ENCODE measurements at places on chromosomes 2 and 18.

GRCh38 chr2:47029737-47030524 lies 114.3 kb upstream of the MCFD2 start:
- DNase-seq, result no peak

DNA sequence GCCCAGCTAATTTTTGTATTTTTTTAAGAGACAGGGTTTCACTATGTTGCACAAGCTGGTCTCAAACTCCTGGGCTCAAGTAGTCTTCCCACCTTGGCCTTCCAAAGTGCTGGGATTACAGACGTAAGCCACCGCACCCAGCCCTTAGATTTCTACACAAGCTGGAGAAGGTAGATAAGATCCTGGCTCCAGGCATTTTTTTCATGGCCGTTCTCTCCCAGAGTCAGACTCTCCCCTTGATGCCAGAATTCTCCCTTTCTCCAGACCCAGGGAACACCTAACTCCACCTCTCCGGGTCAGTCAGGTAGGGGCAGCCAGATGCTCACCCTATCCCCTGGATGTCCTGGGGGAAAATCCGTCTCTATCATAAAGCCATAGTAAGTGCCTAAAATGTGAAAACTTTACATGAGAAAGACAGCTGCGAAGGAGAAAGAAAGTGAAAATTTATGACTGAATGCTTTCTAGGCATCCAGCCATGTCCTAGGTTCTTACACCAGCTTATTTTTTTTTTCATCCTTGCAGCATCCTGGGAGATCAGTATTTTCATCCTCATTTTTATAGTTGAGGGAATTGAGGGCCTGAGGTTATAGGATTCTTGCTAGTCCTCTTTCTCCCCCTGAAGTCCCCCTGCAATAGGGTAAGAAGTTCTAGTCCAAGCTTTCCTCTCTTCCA lies 16.3 kb downstream of the SIX3 start:
- no peak for DNase-seq

DNA sequence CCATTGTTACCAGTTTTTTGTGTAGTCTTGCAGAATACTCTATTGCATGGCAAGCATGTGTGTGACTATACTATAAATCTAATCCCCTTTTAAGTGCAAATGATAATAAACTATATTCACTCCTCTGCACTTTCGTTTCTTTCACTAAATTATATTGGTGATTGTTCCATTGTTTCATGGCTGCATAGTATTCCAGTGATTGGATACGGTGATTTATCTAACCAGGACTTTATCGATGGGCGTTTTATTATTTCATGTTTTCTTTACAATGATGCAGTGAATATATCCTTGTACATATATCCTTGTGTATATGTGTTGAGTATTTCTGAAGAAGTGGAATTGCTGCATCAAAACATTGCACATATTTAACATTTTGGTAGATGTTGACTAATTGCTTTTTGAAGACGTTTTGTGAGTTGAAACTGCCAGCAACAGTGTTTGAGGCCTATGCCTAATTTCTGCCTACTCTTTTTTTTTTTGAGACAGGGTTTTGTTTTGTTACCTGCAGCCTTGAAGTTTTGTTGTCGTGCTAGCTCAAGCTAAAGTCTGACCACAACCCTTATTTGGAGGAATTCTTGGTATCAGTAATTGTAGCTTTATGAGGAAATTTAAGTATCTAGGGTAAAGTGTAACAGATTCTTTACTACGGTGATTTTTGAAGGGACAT lies 2.7 kb downstream of the MIB1 start:
- DNase-seq, result no peak

DNA sequence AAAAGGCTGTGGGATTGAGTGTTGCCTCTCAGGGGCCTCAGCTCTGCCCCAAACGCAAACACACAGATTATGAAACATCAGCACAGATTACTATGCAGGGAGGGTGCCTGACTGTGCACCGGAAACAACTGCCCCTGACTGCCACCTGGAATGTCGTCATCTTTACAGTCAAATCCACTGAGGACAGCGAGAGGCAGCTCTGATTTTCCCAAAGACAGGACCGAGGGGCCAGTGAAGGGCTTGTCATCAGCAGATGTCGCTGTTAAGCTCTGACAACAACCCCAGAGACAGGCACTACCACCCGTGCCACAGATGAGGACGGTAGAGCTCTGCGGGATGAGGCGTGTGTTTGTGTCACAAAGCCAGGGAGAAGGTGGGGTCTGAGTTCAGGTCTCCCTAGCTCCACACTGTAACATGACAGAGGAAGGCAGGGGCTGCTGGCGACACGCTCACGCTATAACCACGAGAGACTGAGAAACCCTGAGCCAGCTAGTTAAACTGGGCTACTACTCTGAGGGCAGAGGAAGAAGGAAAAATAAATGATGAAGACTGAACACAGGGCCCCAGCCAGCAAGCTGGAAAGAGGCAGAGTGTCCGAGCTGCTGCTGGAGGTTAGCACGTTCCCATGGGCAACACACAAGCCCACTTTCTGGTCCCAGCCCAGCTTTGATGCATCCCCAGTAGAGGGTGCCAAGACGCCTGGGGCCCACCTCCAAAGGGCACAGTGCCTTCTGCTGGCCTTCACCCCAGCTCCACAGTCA lies 47.0 kb downstream of the PARD6G start:
- no peak for DNase-seq

GRCh38 chr2:189673661-189674373 lies 653 bp upstream of the ANKAR start:
- no peak for DNase-seq

- DNase-seq, result no peak
Measured at GRCh38 chr18:76941284-76941683, 118.9 kb downstream of the ZNF236 start.

DNA sequence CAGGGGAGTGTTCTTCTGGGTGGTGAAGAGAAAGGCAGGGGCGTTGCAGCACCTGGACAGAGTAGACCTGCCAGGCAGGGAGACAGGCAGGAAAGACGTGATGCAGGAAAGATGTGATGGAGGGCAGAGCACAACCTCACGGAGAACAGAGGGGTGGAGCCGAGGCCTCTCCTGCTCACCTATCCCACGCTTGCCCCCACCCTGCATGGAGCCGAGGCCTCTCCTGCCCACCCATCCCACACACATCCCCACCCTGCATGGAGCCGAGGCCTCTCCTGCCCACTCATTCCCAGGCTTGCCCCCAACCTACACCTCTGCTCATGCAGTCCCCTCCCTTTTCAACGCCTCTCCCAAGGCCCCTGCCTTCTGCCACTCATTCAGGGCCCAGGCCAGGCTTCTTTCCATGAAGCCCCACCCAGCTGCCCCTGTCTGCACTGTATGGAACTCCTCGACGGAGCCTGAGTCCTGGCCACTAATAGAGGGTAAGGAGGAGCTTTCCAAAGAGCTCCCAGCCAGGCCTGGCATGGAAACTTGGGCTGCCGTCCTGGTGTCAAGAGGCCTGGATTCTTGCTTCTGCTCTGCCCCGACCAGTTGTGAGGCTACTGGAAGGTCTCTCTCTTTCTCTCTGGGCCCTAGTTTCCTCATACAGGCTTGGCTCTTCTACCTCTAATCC lies 32.0 kb upstream of the LOXHD1 start:
- DNase-seq, result no peak

DNA sequence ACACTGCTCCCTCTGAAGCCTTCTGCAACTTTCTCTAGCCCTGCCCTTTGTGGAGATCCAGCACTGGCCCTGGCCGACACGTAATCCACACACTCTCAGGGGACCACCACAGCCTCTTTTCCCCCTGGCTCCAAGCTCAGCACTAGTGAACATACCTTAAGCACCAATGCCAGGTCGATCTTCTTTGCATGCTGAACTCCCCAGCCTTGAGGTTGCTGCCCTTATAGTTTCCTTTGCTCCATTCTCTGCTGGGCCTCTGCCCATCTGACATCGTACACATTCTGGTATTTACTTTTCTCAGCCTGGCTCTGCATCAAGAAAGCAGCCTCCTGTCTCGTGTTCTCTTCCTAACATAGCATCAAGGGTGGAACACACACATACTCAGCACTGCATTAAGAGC lies 361.5 kb downstream of the LPIN1 start:
- DNase-seq, result no peak

GRCh38 chr2:29920631-29921559 lies 491 bp downstream of the ALK start:
- no peak for DNase-seq

DNA sequence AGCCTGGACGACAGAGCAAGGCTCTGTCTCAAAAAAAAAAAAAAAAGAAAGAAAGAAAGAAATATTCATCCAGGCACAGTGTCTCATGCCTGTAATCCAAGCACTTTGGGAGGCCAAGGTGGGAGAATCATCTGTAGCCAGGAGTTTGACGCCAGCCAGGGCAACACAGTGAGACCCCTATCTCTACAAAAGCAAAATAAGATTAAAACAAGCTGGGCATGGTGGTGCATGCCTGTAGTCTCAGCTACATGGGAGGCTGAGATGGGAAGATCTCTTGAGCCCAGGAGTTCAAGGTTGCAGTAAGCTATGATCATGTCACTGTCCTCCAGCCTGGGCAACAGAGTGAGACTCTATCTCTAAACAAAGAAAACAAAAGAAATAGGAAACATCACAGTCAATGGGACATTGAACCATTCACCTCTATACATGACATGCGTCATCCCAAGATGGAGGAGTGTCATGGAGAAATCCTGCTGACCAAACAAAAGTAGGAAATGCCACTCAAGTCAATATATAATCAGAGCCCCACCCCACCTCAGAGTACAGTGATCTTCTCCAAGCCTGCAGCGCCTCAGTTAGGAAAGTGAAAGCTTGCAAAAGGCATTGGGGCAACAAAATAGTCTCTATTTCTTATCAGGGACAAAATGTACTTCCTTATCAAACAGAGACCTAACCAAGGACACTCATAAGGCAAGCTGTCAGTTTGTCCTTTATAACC lies 9.8 kb downstream of the FEV start:
- no peak for DNase-seq

GRCh38 chr2:37897511-37897910 lies 27.6 kb upstream of the RMDN2 start:
- no peak for DNase-seq

DNA sequence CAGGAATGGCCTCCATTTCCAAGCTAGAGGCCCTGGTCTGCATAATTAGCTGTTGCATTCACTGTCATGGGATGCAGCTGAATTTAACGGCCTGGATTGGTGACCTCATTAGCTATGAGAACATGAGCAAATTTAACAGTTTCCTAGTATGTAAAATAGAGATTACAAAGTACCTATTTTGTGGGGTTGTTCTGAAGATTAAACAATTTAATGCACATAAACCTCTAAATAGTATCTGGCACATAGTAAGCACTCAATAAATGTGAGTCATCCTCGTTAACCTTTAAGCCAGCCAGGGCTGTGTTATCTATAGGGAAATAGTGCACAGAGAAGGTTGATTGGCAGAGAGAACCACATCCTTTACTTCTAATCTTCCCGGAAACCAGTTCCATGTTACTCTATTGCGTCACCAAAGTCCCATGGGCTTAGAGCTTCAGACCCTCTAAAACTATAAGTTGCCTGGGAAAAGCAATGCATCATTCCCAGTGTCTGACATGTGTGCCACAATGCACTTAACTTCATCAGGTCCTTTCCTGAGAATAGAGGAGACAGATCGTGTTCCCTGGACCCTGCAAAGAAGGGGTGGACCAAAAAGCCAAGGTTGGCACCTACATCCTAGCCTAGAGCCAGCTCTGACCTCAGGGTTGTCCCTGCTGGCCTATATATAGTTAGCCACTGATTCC lies 196.5 kb downstream of the LNPK start:
- DNase-seq, result no peak

DNA sequence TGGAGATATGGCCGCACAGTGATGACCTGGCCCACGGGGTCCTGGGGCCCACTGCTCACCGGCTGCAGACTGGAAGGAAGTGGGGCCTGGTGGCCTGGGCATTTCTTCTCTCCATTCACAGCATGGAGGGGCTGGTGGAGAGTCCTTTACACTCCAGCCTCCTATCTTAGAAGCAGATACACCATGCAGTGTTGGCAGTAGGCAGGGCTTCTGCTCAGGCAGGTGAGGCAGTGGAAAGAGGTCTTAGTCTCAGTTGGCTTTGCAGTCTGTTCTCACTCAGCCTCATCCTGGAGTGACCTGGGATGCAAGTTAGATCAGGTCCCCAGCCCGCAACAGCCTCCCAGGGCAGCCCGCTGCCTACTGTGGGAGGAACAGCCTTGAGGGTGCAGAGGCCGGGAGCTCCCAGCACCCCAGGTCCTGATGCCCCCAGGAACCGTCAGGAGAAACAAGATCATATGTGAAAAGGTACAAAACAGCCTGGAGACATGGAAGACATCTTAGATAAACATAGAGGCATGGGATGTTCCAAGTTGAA lies 45.8 kb upstream of the OTOS start:
- DNase-seq, result no peak

GRCh38 chr2:208278549-208278948 lies 12.5 kb downstream of the PIKFYVE start:
- no peak for DNase-seq

DNA sequence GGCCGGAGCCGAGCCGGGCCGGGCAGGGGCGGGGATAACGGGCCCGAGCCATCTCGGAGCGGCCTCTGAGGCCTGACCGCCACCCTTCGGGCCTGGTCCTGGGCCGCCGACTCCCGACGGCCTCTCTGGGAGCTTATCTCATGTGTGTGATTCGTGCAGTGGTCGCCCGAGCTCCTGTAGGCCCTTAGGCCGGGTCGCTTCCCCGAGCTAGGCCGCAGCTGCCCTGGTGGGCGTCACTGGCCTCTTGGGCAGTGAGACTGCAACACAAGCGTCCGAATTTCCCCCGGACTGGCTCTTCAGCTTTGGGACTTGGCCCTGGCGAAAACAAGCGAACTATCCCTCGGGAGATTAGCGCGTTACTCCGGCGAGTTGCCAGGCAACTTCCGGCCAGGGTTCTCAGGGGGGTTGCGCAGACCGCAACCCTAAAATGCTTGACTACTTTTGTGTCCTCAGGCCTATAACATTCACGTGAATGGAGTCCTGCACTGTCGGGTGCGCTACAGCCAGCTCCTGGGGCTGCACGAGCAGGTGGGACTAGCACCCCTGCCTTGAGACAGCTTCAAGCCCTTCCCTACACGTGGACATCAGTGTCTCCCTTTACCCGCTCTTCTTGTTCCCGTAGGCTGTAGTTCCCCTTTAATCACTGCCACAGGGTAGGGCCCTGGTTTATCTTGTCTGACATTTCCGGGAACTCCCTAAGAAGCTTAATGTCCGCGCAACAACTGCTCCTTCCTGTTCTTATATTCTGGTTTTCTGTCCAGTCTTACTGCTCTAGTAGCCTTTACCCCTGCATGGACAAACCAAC lies 602 bp downstream of the SNX17 start:
- DNase-seq, result peak; percentile 71

DNA sequence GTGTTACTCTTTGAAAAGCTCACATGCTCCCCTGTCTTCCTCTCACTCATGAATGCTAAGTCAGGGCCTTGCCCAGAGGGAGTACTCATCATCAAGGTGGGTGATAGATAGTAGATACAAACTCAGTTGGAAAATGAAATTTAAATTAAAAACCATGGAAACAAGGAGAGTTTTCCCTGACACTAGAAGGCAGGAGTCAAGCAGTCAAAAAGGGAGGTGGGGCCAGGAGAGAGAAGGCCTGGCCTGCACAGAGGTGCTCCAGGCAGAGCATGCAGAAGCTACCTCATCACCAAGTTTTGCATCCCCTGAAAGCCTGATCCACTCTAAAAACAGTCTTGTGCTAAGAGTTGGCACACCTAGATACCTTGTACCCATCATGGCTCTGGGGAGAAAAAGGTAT lies 143.7 kb downstream of the MYO5B start:
- no peak for DNase-seq

DNA sequence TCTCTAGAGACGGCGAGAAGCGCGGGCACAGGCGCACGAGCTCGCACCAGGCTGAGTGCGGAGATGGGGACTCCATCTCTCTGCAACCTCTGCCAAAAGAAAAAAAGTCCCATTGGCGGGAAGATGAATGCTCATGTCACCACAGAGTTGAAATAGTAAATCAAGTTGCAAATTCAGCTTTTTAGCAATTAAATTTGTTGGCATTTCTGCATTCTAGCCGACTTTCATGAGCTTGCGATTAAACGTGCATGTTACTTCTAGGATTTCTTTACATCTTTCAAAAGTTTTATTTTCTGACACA lies 588 bp downstream of the CHAC2 start:
- no peak for DNase-seq

Measured in ascending aorta (tissue), 2 donors.